Activated CD4-positive, alpha-beta T cell treated with anti-CD3 and anti-CD28 coated beads, Interleukin-2, amount 10 ng/mL, durations not matched to agents 7 days and 5 days (primary cell): ENCODE measurements at places on chromosomes 5 and 9.

GRCh38 chr5:138662599-138662998 is 87.4 kb upstream of the HSPA9 start:
- peak; percentile 48 for DNase-seq

GRCh38 chr5:123756318-123756665 is 244.3 kb downstream of the CSNK1G3 start:
- DNase-seq, result no peak

GRCh38 chr5:181190711-181191525 is 14.1 kb downstream of the TRIM7 start:
- DNase-seq, result peak; percentile 47

DNA sequence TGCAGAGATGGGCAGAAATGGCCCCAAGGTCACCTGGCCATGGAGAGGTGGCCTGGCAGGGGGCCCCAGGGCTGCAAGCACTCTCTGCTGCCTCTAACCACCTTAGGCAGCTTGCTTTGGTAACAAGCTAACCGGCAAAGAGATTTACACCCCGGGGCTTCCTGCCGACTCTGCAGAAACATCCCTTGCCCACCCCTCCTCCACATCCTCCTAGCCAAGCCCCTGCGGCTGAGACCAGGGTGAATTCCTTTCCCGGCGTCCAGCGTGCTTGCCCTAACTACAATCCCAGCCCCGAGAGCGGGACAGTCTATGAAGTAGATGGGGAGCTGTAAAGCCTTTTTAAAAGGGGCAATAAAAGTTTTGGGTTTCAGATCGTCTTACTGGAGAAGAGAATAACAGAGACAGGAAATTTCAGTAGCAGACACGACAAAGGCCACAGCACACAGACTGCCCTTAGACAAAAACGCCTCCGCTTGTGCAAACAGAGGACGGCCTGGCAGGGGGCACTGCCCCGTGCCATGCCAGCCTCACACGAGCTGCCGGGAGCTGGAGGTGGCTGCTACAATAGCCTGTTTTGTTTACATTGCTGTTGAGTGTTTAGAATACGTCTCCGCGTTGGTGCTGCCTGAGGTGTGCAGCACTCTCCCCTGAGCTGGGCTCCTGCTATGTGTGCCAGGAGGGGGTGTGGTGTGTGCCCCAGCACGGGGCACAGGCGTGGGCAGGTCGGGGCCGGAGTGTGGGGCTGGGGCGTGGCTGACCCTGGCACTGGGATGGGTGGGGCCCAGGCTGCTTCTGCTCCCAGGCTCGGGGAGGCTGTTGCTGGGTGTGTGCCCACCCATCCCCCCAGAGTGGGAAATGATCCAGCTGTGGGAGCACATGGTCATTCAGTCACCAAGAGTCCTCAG is 15.3 kb downstream of the MYMK start:
- DNase-seq, result peak; percentile 38

DNA sequence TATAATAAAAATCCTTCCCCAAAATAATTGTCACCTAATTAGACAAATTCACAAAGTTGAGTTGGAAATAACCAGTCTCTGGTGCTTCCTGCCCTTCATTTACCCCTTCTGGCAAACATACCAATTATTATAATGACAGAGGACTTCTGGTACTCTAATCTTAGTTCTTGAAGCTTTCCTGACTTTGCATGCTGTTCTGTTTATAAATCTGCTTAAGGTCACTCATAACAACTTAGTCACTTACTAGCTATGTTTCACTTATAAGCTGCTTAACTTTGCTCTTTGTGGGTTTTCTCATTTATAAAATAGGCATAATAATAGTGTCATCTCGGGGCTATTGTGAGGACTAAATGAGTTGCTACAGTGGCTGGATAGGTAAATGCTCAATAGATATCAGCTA is 446.5 kb downstream of the EFNA5 start:
- no peak for DNase-seq

DNA sequence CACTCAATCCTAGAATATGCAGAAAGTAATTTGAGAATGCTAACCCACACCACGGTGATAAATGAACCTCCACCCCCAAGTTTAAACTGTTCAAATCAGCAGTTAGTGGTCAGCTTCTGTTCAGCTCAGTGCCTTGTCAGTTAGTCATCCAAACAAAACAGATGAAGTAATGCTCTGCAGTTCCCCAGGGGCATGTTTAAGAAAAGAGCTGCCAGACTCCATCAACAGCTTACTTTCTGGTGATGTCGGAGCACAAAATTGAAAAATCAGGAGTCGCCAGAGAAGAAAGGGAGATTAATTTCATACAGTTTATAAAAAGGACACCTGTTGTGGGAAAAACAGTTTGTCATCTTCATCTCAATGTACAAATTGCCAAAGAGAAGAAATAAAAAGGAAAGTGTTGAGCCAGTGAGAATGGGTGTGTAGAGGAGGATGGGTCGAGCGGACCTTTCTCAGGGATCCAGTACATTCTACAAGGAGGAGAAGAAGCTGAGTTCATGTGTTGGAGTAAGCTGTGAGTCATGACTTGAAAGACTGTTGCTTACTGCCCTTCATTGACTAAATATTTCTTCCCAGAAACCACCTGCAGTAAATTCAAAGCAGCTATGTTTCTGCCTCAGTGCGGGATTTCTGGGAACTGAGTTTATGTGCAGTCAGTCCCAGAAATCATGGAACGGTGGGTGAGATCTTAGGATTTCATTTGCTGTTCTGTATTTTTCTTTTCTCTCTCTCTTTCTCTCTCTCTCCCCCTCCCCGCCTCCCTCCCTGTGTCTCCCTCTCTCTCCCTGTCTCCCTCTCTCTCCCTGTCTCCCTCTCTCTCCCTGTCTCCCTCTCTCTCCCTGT is 13.7 kb downstream of the TRIO start:
- no peak for DNase-seq

GRCh38 chr9:90834828-90835595 is 33.4 kb downstream of the SYK start:
- DNase-seq, result no peak

DNA sequence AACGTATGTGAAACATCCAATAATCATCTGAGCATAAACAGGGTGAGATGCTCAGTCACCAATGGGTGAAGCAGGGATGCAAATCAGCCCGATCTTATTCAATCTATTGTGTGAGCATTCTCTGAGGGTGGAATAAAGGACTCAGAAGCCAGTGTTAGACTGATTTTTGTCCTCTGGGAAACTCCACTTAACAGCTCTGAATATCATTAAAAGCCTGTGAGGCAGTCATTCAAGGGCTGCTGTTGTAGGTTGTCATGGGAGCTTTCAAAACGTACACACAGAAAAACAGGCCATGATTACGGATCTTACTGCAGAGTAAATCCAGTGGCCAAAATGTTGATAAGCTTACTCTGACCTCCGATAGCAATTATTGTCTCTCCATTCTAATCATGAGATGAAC is 266.5 kb upstream of the EFNA5 start:
- no peak for DNase-seq

- DNase-seq, result no peak
Observed at GRCh38 chr9:34124099-34124498, 2.4 kb downstream of the DCAF12 start.

- no peak for DNase-seq
Observed at GRCh38 chr5:178630475-178630930, 3.7 kb upstream of the CLK4 start.

DNA sequence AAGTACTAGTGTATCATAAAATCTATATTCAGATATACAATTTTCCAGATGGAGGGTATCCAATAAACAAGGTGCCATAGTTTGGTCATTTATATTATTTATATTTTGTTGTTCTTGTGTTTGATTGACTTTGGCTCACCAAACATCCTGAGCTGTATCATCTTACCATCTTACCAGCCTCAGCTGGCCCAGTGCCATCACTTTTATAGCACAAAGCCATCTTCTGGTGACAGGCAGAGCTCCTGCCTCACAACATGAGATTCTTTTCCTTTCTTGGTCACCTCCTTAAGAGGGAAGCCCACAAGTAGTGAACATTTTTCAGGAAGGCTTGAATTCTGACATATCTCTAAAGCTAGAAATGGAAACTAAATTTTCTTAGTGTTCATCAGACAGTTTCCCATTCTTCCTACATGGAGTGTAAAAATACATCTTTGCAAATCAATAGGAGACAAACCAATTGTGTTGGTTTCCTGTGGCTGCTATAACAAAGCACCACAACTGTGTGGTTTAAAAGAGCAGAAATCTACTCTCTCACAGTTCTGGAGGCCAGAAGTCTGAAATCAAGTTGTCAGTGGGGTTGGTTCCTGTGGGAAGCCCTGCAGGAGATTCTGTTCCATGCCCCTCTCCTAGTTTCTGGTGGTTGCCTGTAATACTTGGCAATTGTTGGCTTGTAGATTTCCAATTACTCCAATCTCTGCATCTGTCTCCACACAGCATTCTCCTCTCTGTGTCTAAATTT is 341.8 kb downstream of the MAN2A1 start:
- no peak for DNase-seq

DNA sequence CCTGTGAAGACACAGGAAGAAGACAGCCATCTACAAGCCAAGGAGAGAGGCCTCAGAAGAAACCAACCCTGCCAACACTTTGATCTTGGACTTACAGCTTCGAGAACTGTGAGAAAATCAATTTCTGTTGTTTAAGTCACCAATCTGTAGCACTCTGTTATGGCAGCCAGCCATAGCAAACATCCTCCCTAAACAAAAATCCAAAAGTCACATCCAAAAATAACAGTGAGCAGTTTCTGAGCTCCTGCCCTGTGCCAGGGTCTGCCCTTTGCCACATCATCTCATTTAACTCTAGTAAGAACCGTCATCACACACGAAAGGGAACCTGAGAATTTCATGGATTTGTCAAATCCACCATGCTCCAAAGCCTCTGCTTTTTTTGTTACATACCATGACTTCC is 118.8 kb downstream of the TRIM36 start:
- DNase-seq, result no peak

DNA sequence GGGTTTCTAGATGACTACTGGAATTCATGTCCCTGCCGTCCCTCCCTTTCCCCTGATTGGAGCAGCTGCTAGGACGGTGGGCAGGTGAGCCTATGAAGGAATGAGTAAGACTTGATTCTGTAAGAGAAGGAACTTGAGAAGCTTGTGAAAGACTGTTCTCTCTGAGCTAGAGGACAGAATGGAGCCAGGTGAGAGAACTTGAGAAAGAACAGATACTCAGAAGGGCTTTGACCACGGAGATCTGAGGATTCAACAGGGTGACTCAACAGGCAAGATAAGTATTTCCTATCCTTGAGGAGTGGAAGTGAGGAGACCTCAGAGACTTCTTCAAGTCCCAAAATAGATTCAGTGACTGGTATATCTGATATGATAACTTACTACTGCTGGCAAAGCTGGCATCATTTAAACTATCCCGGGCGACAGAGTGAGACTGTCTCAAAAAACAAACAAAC is 41.9 kb downstream of the HSDL2 start:
- DNase-seq, result no peak

DNA sequence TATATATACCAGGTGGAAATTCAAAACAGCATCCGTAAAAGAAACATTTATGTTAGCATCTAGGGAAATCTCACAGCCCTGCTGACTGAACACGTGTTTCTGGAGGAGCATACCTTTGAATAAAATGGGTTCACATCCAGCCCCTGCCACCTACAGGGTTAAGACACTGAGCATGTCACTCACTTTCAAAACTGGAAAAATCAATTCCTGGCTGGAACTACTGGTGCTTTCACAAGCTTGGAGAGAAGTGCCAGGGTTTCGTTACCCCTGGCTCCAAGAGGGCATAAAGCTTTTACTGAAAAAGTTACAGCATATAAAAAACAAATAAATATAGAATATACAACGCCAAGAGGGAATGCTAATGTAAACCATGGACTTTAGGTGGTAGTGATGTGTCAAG is 48.0 kb downstream of the SERINC5 start:
- no peak for DNase-seq

DNA sequence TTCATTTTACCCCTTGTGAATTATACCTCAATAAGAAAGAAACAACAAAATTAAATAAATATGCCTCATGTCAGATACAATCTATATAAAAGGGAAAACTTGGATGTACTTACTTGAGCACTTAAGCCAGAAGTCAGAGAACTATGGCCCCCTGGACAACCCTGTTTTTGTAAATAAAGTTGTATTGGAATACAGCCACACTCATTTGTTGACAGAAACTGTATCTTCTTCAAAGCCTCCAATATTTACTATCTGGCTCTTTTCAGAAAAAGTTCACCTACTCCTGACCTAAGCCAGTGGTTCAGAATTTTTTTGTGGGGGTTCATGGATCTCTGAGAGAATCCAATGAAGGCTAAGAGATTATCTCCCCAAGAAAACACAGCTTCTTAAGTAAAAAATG is 45.3 kb upstream of the RASEF start:
- DNase-seq, result no peak

- DNase-seq, result peak; percentile 16
Observed at GRCh38 chr9:87324613-87325194, 173.0 kb upstream of the DAPK1 start.

DNA sequence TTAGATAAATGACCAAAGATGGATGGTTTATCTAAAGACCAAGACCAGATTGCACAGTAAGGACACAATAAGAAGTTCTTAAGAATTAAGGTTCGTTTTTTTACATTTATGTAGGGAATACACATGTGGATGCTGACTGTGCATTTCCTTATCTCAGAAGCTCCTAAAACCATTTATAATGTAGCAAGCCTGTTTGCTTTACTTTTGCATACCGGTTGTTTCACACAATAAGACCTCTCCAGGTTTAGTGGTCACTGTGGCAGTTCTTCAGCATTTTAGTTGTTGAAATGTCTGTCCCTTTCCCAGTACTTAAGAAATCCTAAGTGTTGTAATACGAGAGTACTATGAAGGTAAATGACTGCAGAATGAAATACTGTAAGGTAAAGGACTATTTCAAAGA is 43.6 kb downstream of the BASP1 start:
- no peak for DNase-seq
